ENCODE measurements at places on chromosomes 2 and 18. TPM values are rescaled to one million over a fixed set of nuclear protein-coding genes. Genes with fewer than 3 reads are reported as not detected.

GRCh38 chr2:172181840-172182239 lies 79.1 kb upstream of the DLX2 start:
- no peaks in the 10 kb centered on the region for H3K27me3 ChIP-seq
- no peak overlapping the region for H3K4me3 ChIP-seq
- DNase-seq = no peak
- H3K36me3 ChIP-seq = no peaks in the 10 kb centered on the region
- peaks cover 9% of the 10 kb centered on the region for H3K4me1 ChIP-seq
- H3K27ac ChIP-seq = no peak overlapping the region

DNA sequence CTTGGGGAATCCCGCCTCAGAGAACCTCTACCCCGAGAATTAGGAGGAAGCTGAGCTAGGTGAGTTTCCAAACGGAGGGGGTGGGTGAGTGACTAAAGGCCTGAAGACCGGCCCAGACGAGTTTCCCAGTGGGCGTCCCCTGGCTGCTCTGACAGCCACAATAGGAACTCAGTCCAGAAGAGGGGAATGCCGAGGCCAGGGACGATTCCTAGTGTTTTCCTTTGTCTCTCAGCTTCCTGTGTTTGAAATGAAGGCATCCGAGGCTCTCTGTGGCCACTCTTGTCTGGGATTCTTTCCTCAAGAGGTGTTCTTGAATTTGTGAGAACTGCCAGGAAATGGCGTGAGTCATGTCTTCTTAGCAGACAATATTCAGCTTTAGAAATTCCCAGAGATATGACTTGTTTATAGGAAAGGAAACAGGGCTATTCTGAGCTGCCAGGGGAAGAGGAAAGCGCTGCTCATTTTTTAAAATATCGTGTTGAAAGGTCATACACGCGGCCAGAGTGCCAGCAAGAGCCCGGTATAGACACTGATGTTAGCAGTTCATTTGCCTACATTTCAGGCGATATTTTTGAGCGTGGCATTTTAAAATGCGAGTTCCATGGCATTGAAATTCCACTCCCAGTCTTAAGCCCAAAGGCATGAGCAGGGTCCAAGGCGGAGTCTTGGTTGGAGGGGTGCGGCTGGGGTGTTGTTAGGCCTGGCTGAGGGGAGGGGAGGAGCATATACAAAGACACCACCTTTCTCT lies 169.1 kb upstream of the KLF7 start:
- no peaks in the 10 kb centered on the region for H3K4me1 ChIP-seq
- H3K4me3 ChIP-seq = no peak overlapping the region
- H3K27me3 ChIP-seq = no peaks in the 10 kb centered on the region
- no peak for DNase-seq

DNA sequence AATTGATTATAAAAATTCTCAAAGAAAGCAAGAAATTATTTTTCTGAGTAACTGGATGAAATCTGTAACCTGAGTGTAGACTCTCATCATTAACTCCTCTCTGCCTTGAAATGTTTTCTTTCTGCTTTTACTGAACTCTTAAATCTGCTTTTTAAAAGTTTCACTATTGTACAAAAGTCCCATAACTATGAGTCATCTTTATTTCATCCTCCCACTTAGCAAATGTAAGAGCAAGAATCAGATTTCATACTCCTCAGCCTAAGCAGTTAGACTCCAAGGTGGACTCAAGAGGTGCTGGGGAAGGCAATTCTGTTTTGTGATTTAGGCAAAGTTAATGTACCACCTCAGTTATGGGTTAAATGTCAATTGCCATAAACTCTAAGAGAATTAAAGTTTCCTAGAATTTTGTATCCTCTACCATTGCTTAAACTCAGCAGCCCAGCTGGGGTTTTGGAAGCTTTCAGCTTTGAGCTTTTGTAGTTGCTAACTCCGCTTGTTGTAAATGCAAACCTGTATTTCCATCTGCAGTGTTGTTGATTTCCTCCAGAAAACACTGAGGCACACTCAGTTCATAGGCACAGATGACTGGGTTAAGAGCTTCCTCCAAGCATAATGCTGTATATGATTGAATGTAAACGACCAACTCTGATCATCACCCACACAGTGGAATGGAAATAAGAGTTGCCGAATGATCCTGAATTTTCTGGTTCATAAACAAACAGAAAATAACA lies 268.8 kb downstream of the ARHGAP15 start:
- H3K27me3 ChIP-seq = no peaks in the 10 kb centered on the region
- H3K27ac ChIP-seq = no peak overlapping the region
- no peaks in the 10 kb centered on the region for H3K4me1 ChIP-seq
- no peak for DNase-seq

GRCh38 chr2:201357221-201357620 lies at the start of gene FLACC1:
FLACC1 (minus strand) TSS chr2:201357345; CDS start chr2:201351404, 5,941 bp downstream.
- no peaks in the 10 kb centered on the region for H3K27me3 ChIP-seq
- no peaks in the 10 kb centered on the region for H3K36me3 ChIP-seq
- peaks cover 15% of the 10 kb centered on the region for H3K4me1 ChIP-seq
- no peak for DNase-seq
- no peak within 1 kb of the TSS for H3K27ac ChIP-seq
- H3K4me3 ChIP-seq = no peak within 1 kb of the TSS

DNA sequence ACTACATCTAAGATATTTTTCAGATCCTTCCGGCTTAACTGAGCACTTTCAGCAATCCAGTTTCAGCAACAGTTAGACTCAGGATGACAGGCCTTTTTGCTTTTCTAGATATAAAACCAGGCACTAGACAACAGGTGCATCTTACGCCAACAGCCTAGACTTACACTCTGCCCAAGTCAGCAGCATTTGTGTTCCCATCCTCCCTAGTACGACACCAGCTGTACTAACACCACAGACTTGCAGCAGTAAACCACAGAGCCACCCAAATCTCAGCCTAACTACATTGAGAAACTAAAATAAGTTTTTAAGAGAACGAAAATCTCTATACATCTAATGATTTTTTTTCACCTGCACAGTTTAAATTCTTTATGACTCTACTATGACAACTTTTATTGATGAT lies 89.9 kb upstream of the DNMT3A start:
- H3K36me3 ChIP-seq = peaks cover 5% of the 10 kb centered on the region
- H3K4me1 ChIP-seq = no peaks in the 10 kb centered on the region
- H3K27ac ChIP-seq = no peak overlapping the region
- H3K27me3 ChIP-seq = no peaks in the 10 kb centered on the region
- no peak for DNase-seq

DNA sequence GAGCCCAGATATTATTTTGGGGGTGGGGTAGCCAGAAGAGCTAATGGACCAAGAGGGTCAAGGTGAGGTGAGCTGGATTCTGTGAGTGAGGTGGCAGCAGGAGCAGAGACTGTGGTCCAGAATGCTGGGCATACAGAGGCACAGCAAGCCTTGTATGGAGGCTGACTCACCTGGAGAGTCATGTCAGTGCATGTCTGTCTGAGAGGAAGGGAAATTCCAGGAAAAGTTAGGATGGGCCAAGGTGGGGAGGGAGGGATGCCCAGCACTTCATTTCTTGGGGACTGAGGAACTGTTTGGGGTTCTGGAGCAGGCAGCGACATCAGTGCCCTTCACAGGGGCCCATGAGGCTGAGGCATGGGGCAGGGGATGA lies 21.1 kb downstream of the PER2 start:
- no peak overlapping the region for H3K4me3 ChIP-seq
- no peak for DNase-seq

DNA sequence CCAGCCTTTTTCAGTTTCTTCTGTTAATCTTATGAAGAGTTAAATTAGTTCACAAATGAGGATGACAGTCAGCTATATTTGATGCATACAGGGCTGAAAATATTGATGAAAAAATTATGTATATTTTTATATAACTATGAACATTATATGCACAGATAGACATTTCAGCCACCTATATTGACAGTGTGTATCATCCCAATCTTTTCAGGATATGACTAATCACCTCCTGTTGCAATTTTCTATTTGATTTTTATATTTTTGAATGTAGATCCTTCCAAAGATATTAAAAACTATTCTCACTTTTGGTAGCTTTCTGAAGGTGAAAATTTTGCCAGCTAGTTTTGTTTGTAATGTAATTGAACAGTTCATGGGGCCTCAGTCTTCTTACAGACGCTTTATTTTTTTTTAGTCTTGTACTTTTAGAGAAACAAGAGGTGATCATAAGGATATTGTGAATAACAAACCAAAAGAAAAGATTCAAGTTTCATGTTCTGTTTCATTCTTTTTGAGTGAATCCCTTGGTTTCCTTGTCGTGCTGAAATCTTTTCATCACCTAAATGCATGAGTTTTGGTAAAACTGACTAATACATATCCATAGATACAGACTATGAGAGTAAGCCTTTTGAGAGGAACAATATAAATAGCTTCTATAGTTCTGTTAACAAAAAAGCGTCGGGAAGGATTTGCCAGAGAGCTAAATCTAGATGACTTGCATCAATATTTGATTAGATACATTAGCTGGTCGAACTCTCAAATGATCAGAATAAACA lies 123.1 kb downstream of the ARHGAP15 start:
- peak overlapping the region; percentile 38 for H3K27ac ChIP-seq
- peaks cover 7% of the 10 kb centered on the region for H3K36me3 ChIP-seq
- peaks cover 47% of the 10 kb centered on the region for H3K4me1 ChIP-seq
- no peaks in the 10 kb centered on the region for H3K27me3 ChIP-seq
- H3K4me3 ChIP-seq = peak overlapping the region; percentile 13
- DNase-seq = no peak

DNA sequence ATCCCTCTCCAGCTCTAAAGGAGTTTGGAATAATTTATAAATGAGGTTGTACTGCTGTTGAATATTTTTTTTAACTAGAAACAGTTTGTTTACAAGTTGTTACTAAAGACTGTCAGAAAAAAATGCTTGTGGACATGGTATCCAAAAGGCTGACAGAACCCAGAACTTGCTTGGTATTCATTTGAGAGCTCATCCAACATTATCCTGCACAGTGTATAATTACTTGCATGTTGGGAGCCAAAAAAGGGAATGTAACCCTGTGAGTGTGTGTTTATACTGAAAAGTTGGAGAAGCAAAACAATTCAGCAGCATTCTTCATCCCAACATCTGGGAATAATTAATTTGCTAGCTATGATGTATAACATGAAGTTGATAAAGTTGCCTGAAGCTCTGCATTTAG lies 42.1 kb upstream of the EHBP1 start:
- H3K4me3 ChIP-seq = no peak overlapping the region
- H3K27me3 ChIP-seq = no peaks in the 10 kb centered on the region

DNA sequence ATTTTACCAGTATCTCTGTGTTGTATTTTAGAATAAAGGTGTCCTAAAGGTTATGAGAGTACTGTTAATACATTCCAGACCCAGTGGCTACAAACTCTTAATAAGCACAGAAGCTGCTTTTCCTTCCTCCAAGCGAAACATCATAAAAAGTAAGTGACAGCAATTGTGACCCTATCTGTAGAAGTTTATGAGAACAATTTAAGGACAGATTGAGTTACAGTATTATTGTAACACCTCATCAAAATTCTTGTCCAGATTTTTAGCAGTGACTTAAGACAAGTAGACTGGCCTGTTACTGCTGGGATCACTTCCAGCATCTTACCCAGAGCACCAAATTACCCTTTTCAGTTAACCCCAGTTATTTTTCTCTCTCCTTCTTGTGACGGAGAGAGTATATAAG lies 154.6 kb downstream of the ERBB4 start:
- H3K4me1 ChIP-seq = no peaks in the 10 kb centered on the region
- no peak overlapping the region for H3K4me3 ChIP-seq
- no peaks in the 10 kb centered on the region for H3K36me3 ChIP-seq

- H3K4me1 ChIP-seq = no peaks in the 10 kb centered on the region
- DNase-seq = no peak
- no peak overlapping the region for H3K4me3 ChIP-seq
- H3K36me3 ChIP-seq = no peaks in the 10 kb centered on the region
These were observed 76.0 kb downstream of the RFTN2 start for GRCh38 chr2:197599285-197599965.

GRCh38 chr2:119647440-119648169 lies 31.4 kb upstream of the TMEM177 start:
- H3K4me1 ChIP-seq = no peaks in the 10 kb centered on the region
- DNase-seq = no peak
- no peaks in the 10 kb centered on the region for H3K36me3 ChIP-seq
- no peak overlapping the region for H3K27ac ChIP-seq

DNA sequence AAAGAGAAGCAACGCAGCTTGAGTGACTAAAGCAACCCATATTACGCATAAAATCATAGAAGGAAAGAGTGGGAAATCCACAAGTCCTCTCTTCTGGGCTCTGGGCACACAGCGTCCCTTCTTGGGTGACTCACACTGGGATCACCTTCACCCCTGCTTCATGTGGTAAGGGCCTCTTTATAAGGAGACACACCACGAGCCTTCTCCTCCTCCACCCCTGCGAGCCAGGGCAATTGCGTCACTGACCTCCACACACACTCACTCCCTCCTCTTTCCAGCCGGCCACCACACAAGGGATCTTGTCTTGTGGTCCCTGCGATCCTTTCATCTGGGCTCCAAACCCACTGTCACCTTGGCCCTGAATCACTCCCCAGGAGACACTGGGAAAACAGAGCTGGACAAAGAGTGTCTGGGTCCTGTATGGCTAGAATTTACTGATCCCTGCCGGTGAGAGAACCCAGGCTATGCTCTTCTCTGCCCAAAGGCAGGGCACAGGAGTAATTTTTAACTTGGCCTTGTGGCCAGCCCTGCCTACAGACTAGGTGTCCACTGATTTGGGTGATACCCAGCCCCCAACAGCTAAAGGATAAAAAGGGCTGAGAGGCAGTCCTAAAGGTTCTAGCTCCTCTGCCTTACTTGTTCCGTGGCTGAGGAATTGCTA lies 35.3 kb downstream of the NHEJ1 start:
- no peaks in the 10 kb centered on the region for H3K27me3 ChIP-seq
- no peak overlapping the region for H3K27ac ChIP-seq
- H3K4me3 ChIP-seq = no peak overlapping the region
- DNase-seq = no peak

- no peak overlapping the region for H3K27ac ChIP-seq
- DNase-seq = no peak
- H3K36me3 ChIP-seq = no peaks in the 10 kb centered on the region
- H3K4me3 ChIP-seq = no peak overlapping the region
These were observed 35.7 kb downstream of the CELF4 start for GRCh38 chr18:37529863-37530262.

DNA sequence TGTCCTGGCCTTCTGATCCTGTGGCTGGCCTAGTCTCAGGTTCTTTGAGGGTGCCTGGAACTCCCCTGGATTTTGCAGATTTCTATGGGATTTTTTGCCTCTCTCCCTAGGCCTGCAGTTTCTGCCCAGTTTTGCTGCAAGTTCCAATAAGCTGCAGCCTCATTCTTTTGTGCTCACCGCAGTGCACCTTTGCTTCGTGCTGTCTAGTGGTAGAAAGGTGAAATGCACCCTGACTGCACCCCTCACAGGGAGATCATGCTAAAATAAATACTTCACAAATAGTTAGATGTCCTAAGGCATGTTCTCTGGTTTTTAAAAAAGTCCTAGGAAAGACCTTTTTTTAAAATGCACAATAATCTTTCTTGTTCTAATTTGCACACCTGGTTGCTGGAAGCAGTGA lies 72.5 kb downstream of the GNAL start:
- no peak for DNase-seq
- H3K4me3 ChIP-seq = no peak overlapping the region
- no peak overlapping the region for H3K27ac ChIP-seq
- no peaks in the 10 kb centered on the region for H3K27me3 ChIP-seq
- no peaks in the 10 kb centered on the region for H3K36me3 ChIP-seq

MGAT4A gene
- 349 TPM for polyA plus RNA-seq

ATP8B1 gene
- not detected for polyA plus RNA-seq

PLGLB1 gene
- 1.4 TPM for polyA plus RNA-seq

CFAP65 gene
- polyA plus RNA-seq = not detected

TMEFF2 gene
- polyA plus RNA-seq = not detected

NDUFS1 gene
- 42.9 TPM for polyA plus RNA-seq

PTH2R gene
- polyA plus RNA-seq = not detected

PGAP1 gene
- 1.6 TPM for polyA plus RNA-seq

INHA gene
- polyA plus RNA-seq = not detected

GAD1 gene
- polyA plus RNA-seq = not detected

ACMSD gene
- polyA plus RNA-seq = not detected

Measured in naive thymus-derived CD4-positive, alpha-beta T cell (primary cell).